ENCODE measurements at places on chromosomes 3 and 15.

- DNase-seq, result no peak
These were observed 31.4 kb downstream of the HRH1 start for GRCh38 chr3:11185564-11186317.

- no peak for DNase-seq
These were observed 5.3 kb downstream of the WDR6 start for GRCh38 chr3:49012441-49013017.

- DNase-seq, result no peak
These were observed 87.3 kb upstream of the POU1F1 start for GRCh38 chr3:87363721-87364120.

DNA sequence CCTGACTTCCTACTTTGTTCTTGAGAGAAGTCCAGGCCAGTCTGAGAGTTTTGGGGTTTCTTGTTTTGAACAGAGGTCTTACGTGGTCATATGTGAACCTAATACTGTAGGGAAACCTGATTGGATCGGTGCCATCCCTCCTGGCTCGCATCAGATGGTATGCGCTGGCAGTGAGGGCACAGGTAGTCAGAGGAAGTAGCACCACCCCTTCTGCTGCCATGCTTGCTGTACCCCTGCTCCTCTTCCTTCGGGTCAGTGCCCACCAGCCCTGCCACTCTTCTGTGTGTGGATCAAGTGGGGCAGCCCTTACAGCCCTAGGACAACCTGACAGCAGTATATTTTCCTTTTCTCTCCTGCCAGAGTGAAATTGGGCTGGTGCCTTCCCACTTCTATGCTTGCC is 39.7 kb downstream of the CHCHD6 start:
- DNase-seq, result no peak

- DNase-seq, result no peak
These were observed 6.9 kb downstream of the TGFBR2 start for GRCh38 chr3:30613133-30613825.

DNA sequence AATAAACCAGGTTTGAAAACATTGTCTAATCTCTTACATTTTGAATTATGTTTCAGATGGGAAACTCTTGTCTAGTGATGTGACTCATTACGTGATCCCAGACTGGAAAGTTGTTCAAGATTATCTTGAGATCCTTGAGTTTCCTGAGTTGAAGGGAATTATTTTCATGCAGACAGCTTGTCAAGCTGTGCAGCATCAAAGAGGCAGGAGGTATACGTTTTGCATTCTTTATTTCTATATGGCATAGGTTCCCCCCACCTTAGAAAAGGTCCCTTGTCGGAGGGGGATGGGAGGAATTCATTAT is 1.5 kb downstream of the DIS3L start:
- no peak for DNase-seq

Measured in stimulated activated naive CD4-positive, alpha-beta T cell treated with Interleukin-2 at 50 U/mL for 16 hours (primary cell).